Adipocyte (in vitro differentiated cells): ENCODE measurements at places on chromosomes 5 and 9.
A peak's percentile ranks its signal among the peaks of the same experiment; 100 is the strongest.

DNA sequence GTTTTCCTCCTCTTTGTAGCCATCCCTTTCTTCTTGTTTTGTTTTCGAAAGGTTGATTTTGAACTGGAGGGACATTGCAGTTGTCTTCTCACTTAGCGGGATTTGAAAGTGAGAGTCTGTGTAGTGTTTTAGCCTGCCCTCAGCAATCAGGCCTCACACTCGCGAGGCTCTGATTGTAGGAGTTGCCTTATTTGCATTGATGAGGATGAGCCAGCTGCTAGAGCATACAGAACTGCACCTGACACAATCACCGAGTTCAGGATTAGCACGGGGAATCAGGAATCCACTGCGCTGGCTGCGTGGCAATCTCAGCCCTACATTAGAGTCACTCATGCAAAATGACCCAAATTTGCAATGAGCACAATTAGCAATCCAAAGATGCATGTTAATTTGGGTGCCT is 122.5 kb upstream of the TMEM161B start:
- DNase-seq = no peak

GRCh38 chr5:43312699-43313034 is 545 bp downstream of the HMGCS1 start:
- no peak for DNase-seq

DNA sequence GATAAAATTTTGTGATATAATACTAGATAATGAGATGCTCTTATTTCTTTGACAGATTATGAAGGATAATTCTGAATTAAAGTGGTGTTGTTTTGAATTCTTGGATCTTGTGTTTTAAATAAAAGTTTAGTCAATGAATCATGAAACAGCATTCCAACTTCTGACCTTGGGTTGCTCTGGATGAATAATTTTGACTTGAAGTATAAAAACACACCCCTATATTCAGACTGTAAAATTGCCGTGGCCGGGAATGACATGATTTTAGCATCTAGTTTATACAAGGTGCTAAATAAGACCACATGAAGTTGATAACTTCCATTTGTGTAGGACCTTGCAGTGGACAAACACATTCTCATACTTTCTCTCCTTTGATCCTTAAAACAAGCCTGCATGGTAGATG is 67.2 kb upstream of the DAP start:
- peak; percentile 70 for DNase-seq

- DNase-seq = peak; percentile 75
Measured at GRCh38 chr9:73869264-73869663, 627.9 kb upstream of the RORB start.

- DNase-seq = no peak
Measured at GRCh38 chr9:107707915-107708441, 218.4 kb upstream of the KLF4 start.

DNA sequence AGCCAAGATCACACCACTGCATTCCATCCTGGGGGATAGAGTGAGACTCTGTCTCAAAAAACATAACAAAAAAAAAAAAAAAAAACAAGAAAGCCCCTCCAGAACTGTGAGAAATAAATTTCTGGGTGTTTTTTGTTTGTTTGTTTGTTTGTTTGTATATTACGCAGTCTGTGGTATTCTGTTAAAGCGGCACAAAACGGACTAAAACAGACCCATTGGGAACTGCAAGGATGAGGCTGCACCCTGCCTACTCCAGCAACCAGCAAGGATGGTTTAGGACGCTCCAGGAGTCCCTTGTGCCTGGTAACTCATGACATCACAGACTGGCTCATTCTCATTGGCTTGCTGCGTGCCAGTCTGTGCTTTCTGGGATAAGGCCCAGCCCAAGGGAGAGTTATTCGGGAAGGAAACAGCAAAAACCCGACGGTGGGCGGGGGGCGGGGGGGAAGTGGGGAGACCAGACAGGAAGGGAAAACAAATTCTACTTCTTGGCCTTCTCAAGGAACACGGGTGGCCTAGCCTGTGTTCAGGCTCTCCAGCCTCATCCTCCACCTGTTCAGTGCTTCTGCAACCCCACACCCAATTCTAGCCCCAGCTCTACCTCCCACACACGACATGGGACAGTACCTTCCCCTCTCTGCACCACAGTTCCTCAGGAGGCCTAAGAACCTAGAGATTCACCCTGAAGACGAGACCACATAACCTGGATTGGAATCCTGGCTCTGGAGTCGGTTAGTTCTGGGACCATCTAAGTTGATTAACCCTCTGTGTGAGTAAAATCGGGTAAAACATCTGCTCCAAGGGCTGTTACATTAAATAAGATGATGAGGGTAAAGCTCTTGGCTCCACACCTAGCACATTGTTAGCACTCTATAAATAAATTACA is 2.8 kb downstream of the CD74 start:
- DNase-seq = peak; percentile 95

DNA sequence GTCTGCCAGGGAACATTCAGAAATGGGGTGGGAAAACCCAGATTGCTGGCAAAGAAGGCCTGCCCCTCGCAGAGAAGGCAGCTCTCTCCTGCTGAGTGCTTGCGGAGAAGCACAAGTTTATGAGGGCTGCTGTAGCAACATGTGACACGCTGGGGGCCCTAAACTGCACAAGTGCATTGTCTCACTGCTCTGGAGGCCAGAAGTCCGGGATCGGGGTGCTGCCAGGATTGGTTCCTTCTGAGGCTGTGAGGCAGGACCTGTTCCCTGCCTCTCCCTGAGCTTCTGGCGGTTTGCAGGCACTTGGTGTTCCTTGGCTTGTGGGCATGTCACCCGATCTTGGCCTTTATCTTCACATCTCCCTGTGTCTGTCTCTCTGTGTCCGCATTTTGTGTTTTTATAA is 75.6 kb upstream of the NEURL1B start:
- DNase-seq = no peak

GRCh38 chr5:38119836-38120235 is 138.5 kb upstream of the EGFLAM start:
- DNase-seq = no peak

DNA sequence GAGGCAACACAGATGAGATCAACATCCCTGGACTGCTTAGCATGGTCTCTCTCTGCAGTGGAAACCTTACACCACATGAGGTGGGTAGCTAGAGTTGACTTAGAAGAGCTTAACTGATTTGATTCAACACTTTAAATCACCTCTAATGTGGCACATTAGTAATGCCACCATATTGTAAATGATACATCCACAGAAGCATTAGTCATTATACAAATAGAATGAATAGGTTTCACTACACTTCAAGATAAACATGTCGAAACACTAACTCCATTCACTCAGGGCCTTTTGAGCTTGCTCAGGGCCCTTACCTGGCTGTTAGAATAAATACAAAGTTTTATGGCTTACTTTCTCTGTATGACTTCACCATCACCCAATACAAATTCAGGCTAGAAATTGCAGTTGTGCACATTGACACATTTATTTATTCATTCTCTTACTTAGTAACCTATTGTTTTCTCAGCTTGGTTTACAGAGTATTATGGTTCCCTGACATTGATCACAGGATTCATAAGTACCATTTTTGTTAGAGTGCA is 9.3 kb upstream of the SMAD5 start:
- DNase-seq = no peak

DNA sequence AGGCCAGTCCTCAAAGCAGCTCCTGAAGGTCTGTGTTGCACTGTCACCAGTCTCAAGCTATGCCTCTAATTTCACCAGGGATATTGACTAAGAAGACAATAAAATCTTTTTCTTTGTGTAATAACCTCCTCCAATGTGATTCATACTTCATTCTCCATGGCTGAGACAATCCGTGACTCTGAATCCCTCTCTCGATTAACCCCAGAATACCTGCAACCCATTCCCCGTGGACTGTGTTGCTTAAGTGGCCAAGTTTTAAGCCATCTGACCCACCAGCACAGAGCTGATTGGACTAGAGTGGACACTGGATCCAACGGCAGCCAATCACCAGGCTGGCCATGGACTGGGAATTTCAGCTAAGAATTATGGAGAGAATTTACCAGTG is 5.4 kb upstream of the CCIN start:
- DNase-seq = peak; percentile 35

GRCh38 chr5:67896311-67896929 is 319.1 kb upstream of the PIK3R1 start:
- no peak for DNase-seq

DNA sequence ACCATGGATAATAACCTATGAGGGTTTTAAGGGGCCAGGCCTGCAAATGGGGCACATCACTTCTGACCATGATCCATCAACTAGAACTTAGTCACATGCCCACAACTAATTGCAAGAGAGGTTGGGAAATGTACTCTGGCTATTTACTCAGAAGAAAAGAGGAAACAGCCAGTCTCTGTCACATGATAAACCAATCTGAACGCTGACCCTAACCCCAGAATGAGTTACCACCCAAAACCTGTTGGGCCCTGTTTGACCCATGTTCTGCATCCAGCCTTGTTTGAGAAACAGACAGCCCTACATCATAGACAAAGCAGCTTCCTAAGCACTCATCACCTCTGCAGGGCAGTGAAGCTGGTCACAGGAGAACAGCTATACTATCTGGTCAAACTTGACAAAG is 5.8 kb downstream of the MACROH2A1 start:
- DNase-seq = no peak

DNA sequence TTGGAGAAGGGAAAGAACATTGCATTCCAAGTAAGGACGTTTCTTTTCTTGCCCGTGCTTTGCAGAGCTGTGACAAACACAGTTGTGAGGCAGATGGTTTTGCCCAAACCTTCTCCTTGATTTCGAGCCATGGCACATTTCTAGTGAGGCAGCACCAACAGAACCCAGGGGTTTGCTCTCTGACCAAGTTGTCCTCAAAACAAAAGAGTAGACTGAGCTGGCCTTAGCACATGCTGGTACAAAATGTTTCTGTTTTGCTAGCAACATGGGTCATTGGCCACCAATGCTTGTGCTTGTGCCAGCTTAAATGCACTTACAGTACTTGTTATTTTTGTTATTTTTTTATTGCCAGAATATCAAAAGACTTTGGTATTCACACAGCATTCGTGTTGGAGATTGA is 328.8 kb downstream of the GADD45G start:
- no peak for DNase-seq

- peak; percentile 50 for DNase-seq
Measured at GRCh38 chr5:127898551-127899213, 184.9 kb upstream of the SLC12A2 start.

DNA sequence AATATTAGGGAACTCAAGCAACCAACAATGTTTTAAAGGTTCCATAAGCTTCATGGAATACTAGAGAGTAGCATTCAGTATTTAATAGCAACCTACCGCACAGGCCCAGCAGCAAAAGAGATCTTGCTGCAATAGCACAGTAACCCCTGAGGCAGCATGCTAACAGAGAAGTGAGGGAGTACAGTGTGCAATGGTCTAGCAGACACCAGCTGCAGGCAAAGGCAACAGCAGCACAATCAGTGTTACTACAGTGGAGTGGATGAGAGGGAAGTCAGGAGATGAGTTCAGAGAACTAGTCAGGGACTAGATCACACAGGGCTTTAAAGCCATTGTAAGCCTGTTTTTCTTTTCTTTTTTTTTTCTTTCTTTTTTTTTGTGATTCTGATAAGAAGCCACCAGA is 2.8 kb downstream of the TICAM2 start:
- DNase-seq = peak; percentile 74

DNA sequence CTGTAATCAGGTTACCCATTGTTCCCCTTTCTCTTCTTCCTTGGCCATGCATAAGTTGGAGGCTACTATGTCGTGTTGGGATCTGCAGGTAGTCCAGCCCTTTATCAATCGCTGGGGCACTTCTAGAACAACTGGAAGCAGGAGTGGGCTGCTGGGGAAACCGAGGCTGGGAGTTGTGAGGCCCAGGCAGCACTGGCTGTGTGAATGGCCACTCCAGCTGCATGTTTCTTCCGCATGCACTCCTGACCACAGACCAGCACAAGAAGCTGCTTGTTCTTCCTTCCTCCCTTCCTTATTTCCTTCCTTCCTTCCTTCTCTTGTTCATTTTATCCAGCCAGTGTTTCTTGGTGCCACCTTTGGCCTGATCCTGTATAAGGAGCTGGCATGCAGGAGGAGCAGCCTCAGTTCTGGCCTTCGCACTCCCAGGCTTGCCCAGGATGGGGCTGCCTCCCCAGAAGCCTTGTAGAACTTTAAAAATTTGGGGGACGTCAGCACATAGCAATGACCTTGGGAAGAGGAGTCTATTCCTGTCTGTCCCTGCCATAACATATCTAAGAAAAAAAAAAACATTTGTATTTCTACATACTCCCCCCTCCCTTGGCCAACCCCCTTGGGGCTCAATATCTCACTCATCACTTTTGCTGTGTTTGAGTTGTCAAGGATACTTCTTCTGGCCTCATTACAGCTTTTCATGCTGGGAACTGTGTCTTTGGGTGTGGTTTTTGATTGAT is 20.8 kb upstream of the CXCL14 start:
- no peak for DNase-seq

GRCh38 chr9:29068461-29068860 is 1495.2 kb upstream of the C9orf72 start:
- no peak for DNase-seq

GRCh38 chr5:132277971-132278853 is 16.0 kb upstream of the SLC22A4 start:
- no peak for DNase-seq

GRCh38 chr5:18920966-18921365 is 1067.0 kb downstream of the CDH18 start:
- DNase-seq = no peak

DNA sequence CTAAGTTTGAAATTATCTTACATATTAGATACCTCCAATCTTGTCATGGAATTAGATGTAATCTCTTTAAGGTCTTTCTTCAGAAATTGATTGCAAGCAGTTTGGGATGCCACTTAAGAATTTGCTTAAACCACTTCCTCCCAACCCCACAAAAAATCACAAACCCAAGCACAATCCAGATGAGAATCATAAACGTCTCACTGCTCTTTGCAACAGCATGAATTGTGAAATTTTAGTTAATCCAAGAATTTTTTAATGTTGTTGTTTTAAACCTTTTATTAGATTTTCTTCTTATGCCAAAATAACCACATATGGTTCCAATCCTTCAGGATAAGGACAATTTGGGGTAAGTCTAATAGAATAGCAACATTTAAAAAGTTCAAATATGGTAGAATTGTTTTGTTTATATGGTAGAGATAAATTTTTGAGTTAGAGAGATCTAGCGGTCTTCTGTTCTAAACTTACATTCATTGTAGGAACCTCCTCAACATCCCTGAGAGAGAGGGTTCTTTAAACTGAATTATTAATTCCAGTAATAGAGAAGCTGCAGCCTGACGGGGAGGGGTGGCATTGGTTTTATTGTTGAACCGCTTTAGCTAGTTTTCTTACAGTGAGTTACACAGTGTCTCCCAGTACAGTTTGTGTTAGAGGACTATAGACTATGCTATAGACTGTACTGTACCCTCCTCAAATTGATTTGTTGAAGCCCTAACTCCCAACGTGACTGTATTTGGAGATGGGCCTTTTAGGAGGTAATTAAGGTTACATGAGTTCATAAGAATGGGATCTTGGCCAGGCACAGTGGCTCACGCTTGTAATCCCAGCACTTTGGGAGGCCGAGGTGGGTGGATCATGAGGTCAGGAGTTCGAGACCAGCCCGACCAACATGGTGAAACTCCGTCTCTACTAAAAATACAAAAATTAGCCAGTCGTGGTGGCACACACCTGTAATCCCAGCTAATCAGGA is 24.8 kb upstream of the IL6ST start:
- peak; percentile 87 for DNase-seq
